Nucleus accumbens (tissue), 56 donors: ENCODE measurements at places on chromosomes 1 and 21.
A peak's percentile ranks its signal among the peaks of the same experiment; 100 is the strongest.

DNA sequence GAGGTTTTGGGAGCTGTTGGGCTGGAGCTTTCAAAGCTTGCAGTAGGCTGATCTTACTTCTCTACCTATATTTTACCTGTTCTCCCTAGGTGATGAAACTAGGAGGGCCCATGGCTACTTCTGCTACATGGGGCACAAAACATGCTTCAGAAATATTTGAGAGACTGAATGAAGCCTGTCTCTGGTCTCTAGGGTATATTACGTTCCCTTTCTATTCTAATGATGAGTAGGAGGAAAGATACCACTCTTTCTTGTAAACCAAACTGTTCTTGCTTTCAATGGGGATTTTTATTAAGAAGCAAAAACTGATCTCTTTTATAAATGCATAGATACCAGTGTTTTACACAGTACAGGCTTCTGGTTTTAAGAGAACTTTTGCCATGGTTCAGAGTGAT, 103.1 kb downstream of the GALNT2 start:
- DNase-seq: no peak

DNA sequence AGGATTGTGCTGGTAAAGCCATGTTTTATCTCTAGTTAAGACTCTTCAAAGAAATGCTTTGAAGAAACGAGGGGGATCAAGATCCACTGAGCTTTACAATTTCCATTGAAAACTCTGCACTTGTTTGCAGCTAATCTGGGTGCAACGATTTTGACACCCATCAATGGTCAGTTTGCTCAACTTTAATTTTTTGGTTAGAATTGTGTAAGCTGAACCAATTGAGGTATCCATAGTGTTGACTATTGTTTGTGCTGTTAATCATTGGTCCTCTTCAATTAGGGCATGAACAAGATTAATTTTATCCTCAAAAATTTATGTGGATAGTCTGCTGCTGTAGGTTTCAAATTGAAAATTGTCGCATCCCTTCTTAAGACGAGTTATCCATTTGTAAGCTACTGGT, 17.7 kb upstream of the PLXNA2 start:
- no peak for DNase-seq

DNA sequence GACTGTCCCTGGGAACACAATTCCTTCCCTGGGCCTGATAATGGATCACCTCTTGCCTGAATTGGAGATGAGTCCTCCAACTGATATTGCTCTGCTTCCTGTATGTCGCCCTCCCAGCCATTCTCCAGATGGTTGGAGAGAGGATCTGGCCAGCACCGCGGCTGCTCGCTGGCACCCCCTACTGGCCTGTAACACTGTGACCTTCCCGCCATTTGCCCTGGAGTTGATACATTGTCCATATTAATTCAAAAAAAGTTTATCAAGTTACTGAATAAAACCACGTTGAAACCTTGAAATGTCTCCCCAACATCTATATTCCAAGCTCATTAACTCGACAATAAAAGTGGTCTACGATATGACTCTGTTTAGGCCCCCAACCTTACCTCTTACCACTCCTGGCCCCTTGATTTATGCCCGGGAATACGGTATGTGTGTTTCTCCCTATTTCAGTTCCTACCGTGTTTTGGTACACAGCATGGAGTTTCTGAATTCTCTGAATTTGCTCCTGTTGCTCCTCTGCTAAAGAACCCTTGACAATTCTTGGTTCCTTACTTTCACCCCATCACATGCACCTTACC, 241.8 kb upstream of the KIAA0040 start:
- DNase-seq: no peak

GRCh38 chr1:2276803-2277580, 48.9 kb downstream of the SKI start:
- no peak for DNase-seq

- no peak for DNase-seq
These were observed 104.0 kb downstream of the NIBAN1 start for GRCh38 chr1:184870319-184870718.

GRCh38 chr21:37059181-37059580, 13.7 kb downstream of the PIGP start:
- DNase-seq: no peak

DNA sequence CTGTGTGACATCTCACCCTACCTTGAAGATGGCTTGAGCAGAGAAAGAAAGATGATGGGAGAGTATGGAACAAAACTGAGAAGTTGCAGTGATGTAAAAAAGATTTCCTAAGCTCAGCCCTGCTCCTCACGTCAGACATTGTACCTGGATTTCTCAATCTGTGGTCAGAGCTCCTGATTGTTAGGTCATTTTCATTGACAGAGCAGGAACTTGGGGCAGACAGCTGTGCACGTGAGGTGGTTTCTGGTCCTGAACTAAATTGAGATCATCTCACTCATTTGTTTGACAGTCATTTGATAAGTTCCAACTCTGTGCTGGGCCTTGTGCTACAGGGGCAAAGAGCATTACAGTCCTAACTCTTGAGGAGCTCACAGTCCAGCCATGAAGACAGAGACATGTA, 10.2 kb downstream of the TRAF3IP3 start:
- DNase-seq: no peak

GRCh38 chr1:121517586-121518230, 332.9 kb downstream of the SRGAP2C start:
- no peak for DNase-seq

DNA sequence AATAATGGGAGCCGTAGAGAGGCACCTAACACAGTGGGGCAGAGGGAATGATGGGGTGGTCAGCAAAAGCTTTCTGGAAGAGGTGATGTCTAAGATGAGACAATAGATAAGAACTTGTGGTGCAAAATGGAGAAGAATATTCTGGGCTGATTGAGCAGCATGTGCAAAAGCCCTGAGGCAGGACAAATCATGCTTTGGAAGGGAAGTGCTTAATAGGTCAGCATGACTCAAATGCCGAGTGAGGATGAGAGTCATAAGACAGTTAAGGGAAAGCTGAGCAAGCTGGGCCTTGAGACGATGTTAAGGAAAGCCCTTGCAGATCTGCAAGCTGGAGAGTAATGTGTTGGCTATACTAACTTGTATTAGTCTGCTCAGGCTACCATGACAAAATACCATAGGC, 37.3 kb upstream of the ASB17 start:
- no peak for DNase-seq

- no peak for DNase-seq
These were observed 146.4 kb upstream of the TIAM1 start for GRCh38 chr21:31490443-31490842.

GRCh38 chr1:66283622-66284041, 250.3 kb upstream of the SGIP1 start:
- DNase-seq: no peak

DNA sequence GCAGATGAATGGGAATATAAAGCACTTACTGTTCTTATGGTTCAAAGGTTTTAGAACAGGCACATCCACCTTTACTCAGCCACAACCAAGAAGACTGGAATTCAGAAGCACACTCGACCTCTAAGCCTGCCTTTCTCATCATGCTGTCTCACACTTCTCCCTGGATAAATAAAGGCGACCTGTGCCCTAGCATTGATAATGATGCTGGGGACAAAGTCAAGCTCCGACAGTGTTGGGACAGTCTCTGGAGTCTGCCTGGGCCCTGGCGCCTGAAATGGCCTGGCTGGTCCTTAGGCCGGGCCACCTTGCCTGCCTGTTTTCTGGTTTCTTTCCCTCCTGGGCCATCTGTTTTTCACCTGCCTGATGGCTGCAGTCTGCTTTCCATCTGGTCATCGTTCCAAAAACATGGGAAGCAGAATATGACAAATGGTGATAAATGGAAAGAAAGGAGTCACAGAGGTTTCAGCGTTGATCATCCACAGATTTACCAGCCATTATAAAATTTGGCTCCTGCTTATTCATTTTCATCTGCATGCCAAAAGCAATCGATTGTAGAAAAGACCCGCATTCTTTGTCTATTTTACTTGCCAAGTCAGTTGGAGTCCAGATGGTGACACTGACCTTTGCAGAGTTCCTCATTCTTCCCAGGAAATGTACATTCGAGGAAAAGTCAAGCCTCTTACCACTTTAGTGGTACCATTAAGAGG, 91.2 kb upstream of the KCNJ15 start:
- no peak for DNase-seq

GRCh38 chr1:203282720-203283542, 22.4 kb upstream of the BTG2 start:
- no peak for DNase-seq

DNA sequence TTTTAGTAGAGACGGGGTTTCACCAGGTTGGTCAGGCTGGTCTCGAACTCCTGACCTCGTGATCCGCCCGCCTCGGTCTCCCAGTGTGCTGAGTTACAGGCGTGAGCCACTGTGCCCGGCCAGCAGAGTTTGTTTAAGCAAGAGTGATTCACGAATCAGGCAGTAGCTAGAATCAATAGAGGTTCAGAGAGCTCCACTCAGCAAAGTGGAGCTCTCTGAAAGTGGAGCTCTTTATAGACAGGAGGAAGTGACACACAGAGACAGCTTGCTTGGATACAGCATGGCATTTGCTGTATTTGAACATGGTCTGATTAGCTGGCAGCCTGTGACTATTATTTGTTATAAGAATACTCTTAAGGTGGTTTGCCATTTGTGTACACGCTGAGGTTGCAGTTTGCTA, 27.1 kb upstream of the CD34 start:
- DNase-seq: no peak

DNA sequence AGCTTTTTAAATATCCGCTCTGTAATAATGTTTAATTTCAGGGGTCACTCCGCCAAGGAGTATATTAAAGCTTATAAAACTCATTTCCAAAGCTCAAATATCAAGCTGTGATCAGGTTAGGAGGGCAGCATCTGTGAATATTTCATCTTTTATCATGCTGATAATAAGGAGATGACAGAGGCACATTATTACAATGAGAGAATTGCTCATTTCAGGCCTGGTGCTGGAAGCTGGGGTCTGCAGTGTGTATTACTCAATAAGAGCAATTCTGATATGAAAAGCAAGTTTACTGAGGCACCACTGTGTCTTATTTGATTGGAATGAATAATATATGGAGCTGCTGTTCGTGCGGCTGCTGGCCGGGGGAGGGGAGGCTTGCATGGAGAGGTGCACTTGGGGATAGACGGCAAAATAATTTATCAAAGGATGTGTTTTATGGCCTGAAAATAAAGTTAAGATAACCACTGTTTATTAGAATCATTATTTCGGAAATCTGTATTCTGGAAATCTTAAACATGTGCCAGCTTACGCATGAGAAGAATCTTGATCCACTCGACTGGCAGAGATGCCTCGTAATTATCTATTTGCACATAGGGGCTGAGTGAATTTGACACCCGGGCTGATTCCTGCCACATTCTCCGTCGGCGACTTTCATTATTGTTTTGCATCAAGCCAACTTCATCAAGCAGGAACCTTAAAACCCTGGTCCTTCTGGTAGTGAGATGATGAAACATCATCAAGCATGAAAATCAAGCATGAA, 173.2 kb downstream of the RRAGC start:
- DNase-seq: no peak

DNA sequence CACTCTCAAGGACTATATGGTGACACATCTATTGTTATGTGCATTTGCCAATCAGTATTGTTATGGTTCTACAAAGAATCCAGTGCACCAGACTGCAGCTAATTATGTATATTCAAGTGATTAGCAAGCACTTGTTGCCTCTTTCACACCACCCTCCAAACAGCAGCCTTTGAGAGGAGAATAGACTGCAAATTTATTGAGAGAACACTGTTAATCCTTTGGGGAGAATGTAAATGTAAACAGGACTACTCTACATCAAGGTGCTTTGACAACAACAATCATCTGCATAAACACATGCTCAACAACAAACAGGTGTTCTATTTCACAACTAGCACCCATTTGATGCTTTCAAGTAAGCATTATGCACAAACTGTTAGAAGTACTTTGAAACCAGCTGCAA, 117.4 kb downstream of the AKT3 start:
- DNase-seq: no peak

DNA sequence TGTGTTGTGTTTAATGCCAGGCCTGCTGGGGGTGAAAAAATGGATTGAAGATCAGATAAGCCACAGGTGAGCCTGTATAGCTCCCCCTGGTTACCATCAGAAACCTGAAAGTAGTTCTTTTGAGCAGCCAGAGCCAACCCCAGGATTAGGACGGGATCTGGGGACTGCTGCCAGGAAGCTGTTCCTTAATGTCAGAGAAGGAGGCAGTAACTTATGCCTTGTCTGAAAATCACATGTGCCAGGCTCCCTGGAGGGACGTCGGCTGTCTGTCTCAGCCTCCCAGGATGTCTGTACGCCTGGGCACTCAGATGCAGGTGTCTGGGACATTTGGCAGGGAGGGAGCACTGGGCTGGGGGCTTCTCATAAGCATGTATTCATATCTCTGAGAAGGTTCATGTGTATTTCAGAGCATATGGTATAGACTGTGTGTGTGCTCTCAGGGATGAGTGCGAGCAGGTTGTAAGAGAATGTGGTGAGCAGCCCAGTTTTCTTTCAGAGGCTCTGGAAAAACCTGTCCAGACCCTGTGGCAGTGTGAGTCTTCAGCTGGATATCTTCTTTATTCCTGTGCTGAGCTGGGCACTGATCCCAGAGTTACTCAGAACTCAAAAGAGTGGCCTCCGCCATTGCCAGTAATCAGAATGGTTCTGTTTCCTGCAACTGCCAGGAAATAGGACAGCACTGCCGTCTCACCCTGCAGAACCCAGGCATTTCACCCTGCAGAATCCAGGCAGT, 2.8 kb downstream of the FAM43B start:
- DNase-seq: no peak

DNA sequence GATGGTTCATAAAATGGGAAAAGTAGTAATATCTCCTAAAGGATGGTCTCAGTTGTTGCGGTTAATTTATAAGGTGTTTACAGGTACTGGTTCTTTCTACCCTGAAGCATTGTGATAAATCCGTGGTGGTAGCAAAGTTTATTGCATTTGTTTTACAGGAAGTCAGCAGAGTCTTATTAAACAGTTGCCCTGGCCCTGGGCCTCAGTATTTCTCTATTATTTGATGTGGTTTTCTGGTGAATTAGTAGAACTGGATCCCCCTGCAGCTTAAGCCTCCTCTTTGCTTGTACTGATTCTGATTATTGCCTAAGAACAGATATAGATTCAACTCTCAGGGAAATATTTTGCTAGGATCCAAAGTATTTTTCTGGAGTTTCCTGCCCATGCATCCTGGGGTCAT, 76.4 kb upstream of the CD55 start:
- no peak for DNase-seq

- DNase-seq: peak; percentile 83
These were observed at the start of gene SSU72 for GRCh38 chr1:1574721-1575537. SSU72 (minus strand) TSS chr1:1574863; CDS start chr1:1574557, 306 bp downstream.

DNA sequence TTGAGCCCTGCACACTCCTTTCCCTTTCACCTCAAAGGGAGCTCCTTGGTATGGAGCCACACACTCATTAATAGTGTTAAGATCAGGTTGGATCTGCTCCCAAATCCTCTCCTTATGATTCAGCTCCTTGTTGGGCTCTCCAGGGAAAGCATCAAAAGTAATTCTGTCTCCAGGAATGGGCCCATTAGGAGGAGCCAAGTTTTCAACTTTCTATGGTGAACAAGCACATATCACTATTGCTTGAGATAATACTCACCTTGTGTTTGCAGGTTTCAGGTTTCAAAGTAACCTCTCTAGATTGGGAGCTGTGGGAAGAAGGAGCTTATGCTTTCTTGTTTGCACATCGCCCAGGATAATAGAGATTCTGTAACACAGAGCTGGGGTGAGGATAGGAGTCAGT, 164.8 kb downstream of the TNFSF18 start:
- DNase-seq: no peak

- no peak for DNase-seq
These were observed 143.8 kb downstream of the DAB1 start for GRCh38 chr1:57279909-57280666.

- DNase-seq: no peak
These were observed 9.8 kb downstream of the CD101 start for GRCh38 chr1:117011334-117011733.

- no peak for DNase-seq
These were observed 121.5 kb downstream of the LMO4 start for GRCh38 chr1:87450136-87450535.
